Epithelial cell of proximal tubule (primary cell): ENCODE measurements at places on chromosomes 3 and 15. TPM values are rescaled to one million over a fixed set of nuclear protein-coding genes. Genes with fewer than 3 reads are reported as not detected.

GRCh38 chr15:60065951-60066350, 61.8 kb downstream of the FOXB1 start:
- no peak for DNase-seq

- DNase-seq: no peak
Observed at GRCh38 chr3:39226106-39226741, 33.8 kb upstream of the XIRP1 start.

Gene FAM227B
- total RNA-seq: 3.2 and 6.6 TPM in 2 replicates

DNA sequence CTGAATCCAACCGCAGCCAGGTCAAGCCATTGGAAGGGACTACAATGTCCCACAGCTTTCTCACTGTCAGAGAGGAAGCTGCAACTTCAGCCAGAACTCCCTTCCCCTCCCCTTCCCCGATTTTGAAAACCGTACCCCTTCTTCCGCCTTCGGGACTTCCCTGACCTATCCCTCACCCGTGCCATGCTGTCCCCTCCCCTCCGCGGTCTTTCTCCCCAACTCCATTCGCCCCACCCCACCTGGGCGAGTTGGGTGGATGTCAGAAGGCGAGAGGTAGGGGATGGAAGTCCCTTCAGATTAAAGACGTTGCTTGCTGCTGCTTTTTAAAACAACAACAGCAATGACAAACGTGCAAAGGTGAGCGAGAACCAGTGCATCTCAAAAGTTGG, 723 bp downstream of the CPNE4 start:
- DNase-seq: no peak

- no peak for DNase-seq
Observed at GRCh38 chr3:132090921-132091320, 56.1 kb upstream of the CPNE4 start.
